ENCODE measurements at places on chromosomes 16 and 17. TPM values are rescaled to one million over a fixed set of nuclear protein-coding genes. Genes with fewer than 3 reads are reported as not detected.

NUPR1 gene
- 0.16 TPM for total RNA-seq

HSD17B1 gene
- total RNA-seq, result 1.5 TPM

GRCh38 chr17:40471846-40472732 is 28.8 kb downstream of the IGFBP4 start:
- peaks cover 22% of the 10 kb centered on the region for H3K4me1 ChIP-seq
- H3K36me3 ChIP-seq, result no peaks in the 10 kb centered on the region

DNA sequence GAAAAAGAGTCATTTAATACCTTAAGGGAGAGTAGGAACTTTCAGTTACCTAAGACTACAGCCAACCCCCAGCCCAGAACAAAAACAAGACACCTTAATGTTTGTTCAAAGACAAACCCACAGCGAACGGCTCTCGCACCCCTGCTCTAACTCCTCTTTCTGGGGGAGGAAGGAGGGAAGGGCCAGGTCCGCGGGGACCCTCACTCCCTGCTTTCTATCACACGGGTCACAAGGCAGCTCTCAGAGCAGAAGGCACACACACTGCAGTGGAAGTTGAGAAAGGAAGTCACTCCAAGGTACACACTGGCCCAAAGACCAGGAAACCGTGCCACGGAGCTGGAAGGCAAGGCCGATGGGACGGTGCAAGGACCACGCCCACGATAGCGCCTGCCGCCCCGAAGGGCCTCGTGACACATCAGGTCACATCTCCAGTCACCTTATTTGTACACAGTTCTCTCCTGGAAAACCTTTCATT is 10.0 kb downstream of the LITAFD start:
- no peak overlapping the region for H3K4me3 ChIP-seq
- H3K4me1 ChIP-seq, result peaks cover 21% of the 10 kb centered on the region
- no peaks in the 10 kb centered on the region for H3K27me3 ChIP-seq
- DNase-seq, result no peak
- peaks cover 88% of the 10 kb centered on the region for H3K36me3 ChIP-seq

DNA sequence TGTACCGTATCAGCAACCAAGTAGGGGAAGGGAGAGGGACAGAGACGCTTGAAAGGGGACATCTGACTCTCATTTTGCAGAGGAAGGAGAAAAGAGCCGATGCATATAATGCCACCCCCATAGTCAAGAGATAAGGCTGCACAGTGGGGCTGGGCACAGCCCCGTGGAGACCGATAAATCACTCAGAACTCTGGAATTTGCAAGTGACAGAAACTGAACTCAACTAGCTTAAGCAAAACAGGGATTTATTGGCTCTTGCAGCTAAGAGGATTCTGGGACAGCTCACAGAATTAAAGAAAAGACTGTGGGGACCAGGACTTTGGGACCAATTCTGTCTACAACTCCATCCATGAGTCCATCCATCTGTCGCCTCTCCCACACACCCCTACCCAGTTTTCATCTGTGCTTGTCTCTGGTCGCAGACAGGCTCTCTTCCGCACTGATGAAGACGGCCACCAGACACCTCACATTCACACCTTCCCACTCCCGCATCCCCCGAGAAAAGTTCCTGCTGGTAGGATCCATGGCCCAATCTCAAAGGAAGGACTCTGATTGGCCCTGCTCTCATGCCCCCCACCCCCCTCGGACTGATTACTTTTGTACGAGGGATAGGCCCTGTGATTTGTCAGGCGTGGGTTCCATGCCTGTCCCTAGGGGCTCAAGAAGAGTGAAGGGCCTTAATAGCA is 105.9 kb upstream of the RPL38 start:
- no peak for DNase-seq
- H3K27ac ChIP-seq, result no peak overlapping the region
- H3K27me3 ChIP-seq, result peaks cover 21% of the 10 kb centered on the region
- H3K4me1 ChIP-seq, result no peaks in the 10 kb centered on the region
- H3K4me3 ChIP-seq, result no peak overlapping the region

DNA sequence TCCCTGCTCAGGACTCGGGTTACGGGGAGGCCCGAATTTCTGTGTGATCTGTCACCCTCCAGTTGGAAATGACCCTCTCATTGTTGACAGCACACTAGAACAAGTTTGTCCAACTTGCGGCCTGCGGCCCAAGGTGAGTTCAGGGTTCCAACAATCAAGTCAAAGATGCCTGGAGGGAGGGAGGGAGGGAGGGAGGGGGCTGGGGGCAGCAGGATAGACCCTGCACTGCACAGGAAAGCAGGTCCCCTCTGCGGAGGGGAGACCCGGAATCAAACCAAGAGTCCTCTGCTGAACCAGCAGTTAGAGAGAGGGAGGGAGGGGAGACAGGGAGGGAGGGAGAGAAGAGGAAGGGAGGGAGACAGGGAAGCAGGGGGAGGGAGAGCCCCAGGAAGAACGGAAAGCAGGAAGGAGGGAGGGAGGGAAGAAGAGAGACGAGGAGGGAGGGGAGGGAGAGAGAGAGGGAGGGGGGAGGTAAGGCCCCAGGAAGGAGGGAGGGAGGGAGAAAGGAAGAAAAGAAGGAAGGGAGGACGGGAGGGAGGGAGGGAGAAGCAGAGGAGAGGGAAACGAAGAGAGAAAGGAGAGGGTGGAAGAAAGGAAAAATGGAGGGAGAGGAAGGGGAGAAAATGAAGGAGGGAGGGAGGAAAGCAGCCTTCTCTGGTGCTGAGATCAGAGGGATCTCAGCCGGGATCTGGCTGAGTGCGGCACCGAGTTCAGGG is 96.7 kb upstream of the CDH5 start:
- no peaks in the 10 kb centered on the region for H3K27me3 ChIP-seq
- peak overlapping the region; percentile 22 for H3K4me3 ChIP-seq
- no peak for DNase-seq
- H3K4me1 ChIP-seq, result peaks cover 63% of the 10 kb centered on the region

GRCh38 chr16:24009098-24009497 is 173.3 kb downstream of the PRKCB start:
- H3K27ac ChIP-seq, result no peak overlapping the region
- H3K27me3 ChIP-seq, result no peaks in the 10 kb centered on the region
- H3K4me1 ChIP-seq, result peaks cover 4% of the 10 kb centered on the region
- no peak overlapping the region for H3K4me3 ChIP-seq

GRCh38 chr17:902463-902862 is 77.1 kb downstream of the NXN start:
- H3K4me1 ChIP-seq, result peaks cover 16% of the 10 kb centered on the region
- no peak overlapping the region for H3K4me3 ChIP-seq
- H3K27ac ChIP-seq, result no peak overlapping the region
- H3K27me3 ChIP-seq, result no peaks in the 10 kb centered on the region
- DNase-seq, result no peak
- H3K36me3 ChIP-seq, result no peaks in the 10 kb centered on the region

GRCh38 chr17:9802294-9802693 is 10.9 kb upstream of the DHRS7C start:
- H3K36me3 ChIP-seq, result no peaks in the 10 kb centered on the region
- no peaks in the 10 kb centered on the region for H3K27me3 ChIP-seq
- H3K4me1 ChIP-seq, result peaks cover 38% of the 10 kb centered on the region
- no peak overlapping the region for H3K4me3 ChIP-seq
- no peak for DNase-seq

- H3K27me3 ChIP-seq, result no peaks in the 10 kb centered on the region
- H3K36me3 ChIP-seq, result peaks cover 12% of the 10 kb centered on the region
- no peaks in the 10 kb centered on the region for H3K4me1 ChIP-seq
- no peak for DNase-seq
Measured at GRCh38 chr17:82837586-82838320, 2.1 kb downstream of the ZNF750 start.

DNA sequence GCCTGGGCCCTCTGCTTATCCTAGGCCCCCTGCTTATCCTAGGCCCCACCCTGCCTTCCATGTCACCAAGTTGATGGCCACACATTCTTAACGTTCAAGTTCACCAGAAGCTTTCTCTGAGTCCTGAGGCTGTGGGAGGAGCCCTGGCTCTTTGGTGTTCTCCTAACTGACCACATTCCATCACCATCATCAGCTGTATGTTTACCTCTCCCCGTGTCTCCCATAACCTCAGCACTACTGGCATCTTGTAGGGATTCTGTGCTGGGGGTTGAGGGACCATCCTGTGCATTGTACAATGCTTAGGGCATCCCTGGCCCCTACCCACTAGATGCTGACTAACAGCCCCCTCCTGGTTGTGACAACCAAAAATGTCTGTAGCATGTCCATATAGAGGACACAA is 99.3 kb downstream of the NDE1 start:
- H3K27ac ChIP-seq, result no peak overlapping the region
- peaks cover 8% of the 10 kb centered on the region for H3K4me1 ChIP-seq
- DNase-seq, result no peak
- no peaks in the 10 kb centered on the region for H3K36me3 ChIP-seq

DNA sequence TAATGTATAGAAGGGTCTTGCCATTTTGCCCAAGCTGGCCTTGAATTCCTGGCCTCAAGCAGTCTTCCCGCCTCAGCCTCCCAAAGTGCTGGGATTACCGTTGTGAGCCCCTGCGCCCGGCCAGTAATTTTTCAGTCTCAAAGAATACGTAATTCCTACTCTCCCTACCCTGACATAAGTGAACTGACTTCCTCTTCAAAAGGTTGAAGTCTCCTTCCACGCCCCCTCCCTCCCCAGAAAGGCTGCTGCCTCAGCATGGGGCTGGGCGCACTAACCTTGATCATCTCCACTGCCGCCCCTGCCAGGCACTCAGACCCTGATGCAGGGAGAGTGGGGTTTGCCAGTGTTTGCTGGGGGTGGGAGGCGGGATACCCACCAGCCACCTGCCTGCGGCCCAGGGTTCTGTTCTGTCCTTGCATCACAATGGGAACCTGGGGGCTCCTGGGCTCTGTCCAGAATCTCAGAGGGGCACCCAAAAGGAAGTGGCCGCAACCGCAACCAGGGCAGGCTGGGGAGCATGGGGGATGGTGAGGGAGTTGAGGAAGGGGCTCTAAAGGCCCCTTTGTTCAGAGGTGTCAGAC is 27.5 kb downstream of the KIFC3 start:
- no peak overlapping the region for H3K27ac ChIP-seq
- no peak for DNase-seq
- H3K27me3 ChIP-seq, result no peaks in the 10 kb centered on the region
- H3K36me3 ChIP-seq, result peaks cover 85% of the 10 kb centered on the region
- H3K4me3 ChIP-seq, result no peak overlapping the region
- H3K4me1 ChIP-seq, result peaks cover 4% of the 10 kb centered on the region

GRCh38 chr16:28277537-28278388 is 14.6 kb upstream of the SBK1 start:
- peaks cover 7% of the 10 kb centered on the region for H3K4me1 ChIP-seq
- no peaks in the 10 kb centered on the region for H3K36me3 ChIP-seq
- H3K27me3 ChIP-seq, result peaks cover 10% of the 10 kb centered on the region
- peak overlapping the region; percentile 31 for H3K4me3 ChIP-seq

GRCh38 chr16:30186444-30186781 is 3.0 kb downstream of the CORO1A start:
- no peaks in the 10 kb centered on the region for H3K36me3 ChIP-seq
- no peaks in the 10 kb centered on the region for H3K27me3 ChIP-seq
- H3K4me1 ChIP-seq, result peaks cover 9% of the 10 kb centered on the region
- H3K27ac ChIP-seq, result no peak overlapping the region
- DNase-seq, result no peak

DNA sequence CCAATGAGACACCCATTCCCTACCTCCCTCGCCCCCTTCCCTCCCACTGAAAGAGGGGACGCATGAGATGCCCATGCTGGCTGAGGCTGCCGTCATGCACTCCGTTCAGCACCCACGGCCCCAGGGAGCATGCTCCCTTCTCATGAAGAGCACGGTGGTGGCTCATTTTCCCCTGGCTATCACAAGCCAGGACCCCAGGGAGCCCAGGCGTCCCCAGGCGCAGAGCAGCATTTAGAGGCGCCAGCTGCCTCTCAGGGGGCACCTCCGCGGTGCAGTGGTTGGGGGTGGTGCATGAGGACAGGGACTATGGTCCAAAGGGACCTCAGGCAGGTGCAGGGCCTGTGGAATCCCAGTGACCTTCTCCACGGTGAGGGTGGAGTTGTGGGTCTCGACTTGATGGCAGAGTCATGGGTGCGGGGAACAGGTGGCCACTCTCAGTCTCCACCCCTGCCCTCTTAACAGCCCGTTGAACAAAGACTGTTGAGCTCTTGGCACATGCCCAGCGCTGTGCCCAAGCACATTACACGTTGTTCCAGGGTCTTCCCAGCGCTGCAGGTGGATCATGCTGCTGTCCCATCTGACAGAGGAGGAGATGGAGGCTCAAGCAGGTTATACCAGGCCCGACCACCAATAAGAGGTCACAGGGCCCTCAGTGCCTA is 13.6 kb downstream of the KIF19 start:
- H3K36me3 ChIP-seq, result no peaks in the 10 kb centered on the region
- H3K4me3 ChIP-seq, result no peak overlapping the region
- H3K27me3 ChIP-seq, result peaks cover 83% of the 10 kb centered on the region
- no peaks in the 10 kb centered on the region for H3K4me1 ChIP-seq

DNA sequence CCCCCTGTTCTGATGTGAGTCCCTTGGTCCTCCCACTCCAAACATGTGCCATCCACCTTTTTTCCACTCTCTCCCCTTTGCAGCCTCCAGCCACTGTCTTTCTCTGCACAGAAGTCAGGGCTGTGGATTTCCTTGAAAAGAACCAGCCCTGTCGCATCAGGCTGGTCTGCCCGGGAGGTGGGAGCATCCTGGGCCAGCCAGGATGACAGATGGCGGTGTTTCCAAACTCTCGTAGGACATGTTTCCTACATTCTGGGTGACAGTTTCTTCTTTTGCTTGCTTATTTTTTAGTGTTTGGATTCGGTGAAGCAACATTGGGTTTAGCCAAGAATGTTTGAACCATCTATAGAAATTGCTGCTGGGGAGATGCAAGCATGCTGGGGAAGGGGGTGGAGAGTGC is 100.8 kb downstream of the CCDC182 start:
- DNase-seq, result no peak
- no peaks in the 10 kb centered on the region for H3K4me1 ChIP-seq
- H3K4me3 ChIP-seq, result no peak overlapping the region
- no peak overlapping the region for H3K27ac ChIP-seq
- H3K27me3 ChIP-seq, result no peaks in the 10 kb centered on the region
- peaks cover 3% of the 10 kb centered on the region for H3K36me3 ChIP-seq

DNA sequence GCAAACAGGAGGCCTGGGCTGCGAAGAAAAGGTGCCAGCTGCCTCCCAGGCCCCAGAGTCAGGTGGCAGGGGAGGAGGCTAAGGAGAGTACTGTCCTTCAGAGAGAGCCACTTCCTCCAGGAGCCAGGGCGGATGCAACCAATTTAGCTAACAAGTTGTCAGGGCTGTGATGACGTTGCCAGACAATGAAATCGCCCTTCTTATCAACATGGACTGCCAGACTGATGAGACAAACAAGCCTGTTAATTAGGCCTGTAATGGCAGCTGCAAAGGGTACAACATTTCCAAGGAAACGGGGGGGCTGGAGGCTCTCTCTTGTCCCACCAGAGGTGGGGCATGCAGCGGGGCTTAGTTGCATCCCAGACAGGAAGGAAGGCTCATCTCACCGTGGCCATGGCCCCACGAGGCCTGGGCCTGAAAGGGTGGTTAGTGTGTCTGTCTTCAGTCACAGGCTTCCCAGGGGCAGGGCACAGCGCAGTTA is 111.8 kb downstream of the SDK2 start:
- no peaks in the 10 kb centered on the region for H3K36me3 ChIP-seq
- no peak overlapping the region for H3K4me3 ChIP-seq
- DNase-seq, result no peak
- H3K27me3 ChIP-seq, result peaks cover 25% of the 10 kb centered on the region

- H3K27me3 ChIP-seq, result peaks cover 39% of the 10 kb centered on the region
- H3K4me3 ChIP-seq, result no peak overlapping the region
- peaks cover 8% of the 10 kb centered on the region for H3K4me1 ChIP-seq
Measured at GRCh38 chr17:81941484-81942166, 4.5 kb upstream of the PYCR1 start.

Data from SJSA1 (cell line).